ENCODE measurements at places on chromosomes 6 and 20.
A peak's percentile ranks its signal among the peaks of the same experiment; 100 is the strongest.

DNA sequence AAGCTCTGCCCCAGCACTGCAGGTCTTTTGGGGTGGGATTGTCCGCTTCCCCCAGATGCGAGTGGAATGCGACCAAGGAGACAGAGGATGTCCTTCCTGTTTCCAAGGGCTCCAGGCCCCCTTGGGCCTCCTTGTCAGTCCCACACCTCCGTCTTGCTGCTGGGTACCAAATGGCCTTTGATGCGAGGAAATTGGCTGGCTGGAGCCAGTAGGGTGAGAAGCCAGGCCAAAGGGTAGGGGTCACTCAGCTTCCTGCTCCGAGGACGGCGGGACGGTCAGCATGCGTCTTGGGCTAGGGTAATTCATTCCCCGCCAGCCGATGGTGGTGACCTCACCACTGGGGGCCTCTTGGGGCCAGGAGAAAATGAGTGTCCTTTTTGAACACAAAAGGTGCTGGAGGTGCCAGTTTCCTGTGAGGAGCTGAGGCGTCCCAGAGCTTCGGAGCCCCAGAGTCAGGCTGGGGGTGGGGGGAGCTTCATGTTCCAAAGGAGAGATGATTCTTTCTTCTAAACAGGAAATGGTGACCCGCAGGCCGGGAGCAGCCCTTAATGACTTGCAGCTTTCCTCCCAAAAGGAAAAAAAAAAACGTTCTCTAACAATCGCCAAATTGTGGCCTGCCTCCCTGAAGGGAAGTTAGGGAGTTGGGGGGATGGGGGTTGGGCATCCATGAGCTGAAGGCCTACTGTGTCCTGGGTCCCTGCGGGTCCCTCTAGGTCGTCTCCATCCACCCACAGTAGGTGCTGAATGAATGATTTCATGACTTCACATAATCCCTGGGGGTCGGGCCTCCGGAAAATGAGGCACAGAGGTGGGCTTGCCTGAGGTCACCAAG, 6.7 kb downstream of the SNAI1 start:
- DNase-seq = no peak

GRCh38 chr6:53496797-53497375, 48.0 kb downstream of the GCLC start:
- no peak for DNase-seq

GRCh38 chr6:48782225-48782624, 671.2 kb upstream of the PTCHD4 start:
- DNase-seq = no peak

GRCh38 chr20:33669224-33669623, 2.5 kb downstream of the ACTL10 start:
- no peak for DNase-seq

DNA sequence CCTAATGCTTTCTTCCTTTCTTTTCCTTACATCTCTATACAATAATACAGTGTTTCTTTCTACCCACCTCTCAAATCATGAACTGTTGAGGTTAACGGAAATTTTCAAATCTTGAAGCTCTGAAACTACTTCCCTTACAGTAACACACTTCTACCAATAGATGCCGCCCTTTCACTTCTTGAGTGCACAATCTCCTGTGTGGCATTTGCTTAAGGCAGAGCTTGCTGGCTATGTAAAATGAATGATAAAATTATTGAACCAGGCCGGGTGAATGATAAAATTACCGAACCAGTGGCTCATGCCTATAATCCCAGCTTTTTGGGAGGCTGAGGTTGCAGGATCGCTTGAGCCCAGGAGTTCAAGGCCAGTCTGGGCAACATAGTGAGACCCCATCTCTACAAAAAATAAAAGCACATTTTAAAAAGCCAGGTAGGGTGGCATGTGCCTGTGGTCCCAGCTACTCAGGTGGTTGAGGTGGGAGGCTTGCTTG, 56.8 kb downstream of the KCNS1 start:
- DNase-seq = peak; percentile 33

- no peak for DNase-seq
Measured at GRCh38 chr20:51902933-51903332, 100.6 kb upstream of the SALL4 start.

- DNase-seq = no peak
Measured at GRCh38 chr20:44776980-44777379, 31.3 kb downstream of the KCNK15 start.

GRCh38 chr20:62876902-62877816, 15.5 kb upstream of the TCFL5 start:
- no peak for DNase-seq

DNA sequence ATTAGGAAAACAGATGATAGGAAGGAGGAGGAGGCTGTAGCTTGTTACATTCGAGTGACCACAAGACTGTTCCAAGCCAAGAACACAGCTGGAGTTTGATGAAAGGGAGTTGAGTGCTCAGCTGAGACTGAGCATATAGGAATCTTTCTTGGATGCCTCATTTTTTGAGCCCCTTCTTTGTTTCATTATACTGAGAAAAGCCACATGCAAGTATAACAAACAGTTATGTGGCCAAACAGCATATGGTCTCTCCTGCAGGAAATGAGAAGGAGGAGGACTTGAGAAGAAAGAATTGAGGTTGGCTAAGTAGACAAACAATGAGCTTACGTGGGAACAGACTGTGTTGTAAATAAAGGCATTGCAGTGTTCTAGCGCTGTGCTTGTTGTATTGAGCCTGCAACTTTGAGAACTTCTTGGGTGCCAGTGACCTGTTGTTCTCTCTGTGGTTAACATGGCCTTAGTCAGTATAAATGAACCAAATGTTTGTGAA, 78.3 kb downstream of the AKAP7 start:
- DNase-seq = no peak

DNA sequence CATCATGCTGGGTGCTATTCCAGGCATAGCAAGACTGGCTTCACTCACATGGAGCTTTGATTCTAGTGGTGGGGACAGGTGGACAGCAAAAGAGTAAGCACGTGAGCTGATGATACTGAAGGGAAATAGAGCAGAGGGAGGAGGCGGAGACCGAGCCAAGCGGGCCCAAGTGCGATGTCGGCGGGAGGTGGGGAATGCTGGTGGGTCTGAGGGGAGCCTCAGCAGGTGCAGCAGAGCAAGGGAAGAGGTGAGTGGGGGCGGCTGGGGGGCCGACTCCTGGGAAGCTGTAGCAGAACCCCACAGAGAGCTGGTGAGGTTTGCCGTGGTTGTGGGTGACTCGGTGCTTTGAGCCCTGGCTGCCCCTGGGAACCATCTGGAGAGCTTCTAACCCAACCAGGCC, 10.2 kb downstream of the RTEL1 start:
- no peak for DNase-seq

DNA sequence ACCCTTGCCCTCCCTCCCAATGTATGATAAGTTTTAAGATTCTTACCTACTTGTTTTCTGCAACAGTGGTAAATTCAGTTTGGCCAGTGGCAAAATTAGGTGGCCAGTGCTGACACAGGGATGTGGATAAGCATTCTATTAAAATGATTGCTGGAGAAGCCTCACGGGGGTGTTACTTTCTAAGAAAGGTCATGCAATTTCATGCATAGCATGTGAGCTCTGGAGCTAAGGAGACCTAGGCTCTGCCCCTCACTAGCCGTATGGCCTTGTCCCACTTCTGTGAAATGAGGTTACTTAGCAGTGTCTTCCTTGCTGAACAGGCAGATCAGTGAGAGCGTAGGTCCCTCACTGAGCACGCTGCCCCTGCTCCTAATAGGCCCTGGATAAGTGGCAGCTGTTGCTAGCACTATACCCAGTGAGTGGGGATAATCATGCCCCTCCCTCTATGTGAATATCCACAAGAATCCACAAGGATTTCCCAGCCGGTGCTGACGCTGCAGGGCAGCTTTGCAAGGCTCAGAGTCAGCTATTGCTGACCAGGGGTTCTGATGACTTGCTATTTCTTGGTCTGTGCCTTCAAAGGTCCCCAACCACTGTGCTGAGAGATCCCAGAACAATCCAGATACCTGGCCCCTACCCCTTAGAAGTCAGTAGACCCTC, 86.5 kb upstream of the MRPS10 start:
- DNase-seq = no peak

GRCh38 chr6:80214436-80215022, 108.1 kb downstream of the BCKDHB start:
- DNase-seq = no peak

- no peak for DNase-seq
Measured at GRCh38 chr6:11368760-11369159, 136.3 kb upstream of the NEDD9 start.

DNA sequence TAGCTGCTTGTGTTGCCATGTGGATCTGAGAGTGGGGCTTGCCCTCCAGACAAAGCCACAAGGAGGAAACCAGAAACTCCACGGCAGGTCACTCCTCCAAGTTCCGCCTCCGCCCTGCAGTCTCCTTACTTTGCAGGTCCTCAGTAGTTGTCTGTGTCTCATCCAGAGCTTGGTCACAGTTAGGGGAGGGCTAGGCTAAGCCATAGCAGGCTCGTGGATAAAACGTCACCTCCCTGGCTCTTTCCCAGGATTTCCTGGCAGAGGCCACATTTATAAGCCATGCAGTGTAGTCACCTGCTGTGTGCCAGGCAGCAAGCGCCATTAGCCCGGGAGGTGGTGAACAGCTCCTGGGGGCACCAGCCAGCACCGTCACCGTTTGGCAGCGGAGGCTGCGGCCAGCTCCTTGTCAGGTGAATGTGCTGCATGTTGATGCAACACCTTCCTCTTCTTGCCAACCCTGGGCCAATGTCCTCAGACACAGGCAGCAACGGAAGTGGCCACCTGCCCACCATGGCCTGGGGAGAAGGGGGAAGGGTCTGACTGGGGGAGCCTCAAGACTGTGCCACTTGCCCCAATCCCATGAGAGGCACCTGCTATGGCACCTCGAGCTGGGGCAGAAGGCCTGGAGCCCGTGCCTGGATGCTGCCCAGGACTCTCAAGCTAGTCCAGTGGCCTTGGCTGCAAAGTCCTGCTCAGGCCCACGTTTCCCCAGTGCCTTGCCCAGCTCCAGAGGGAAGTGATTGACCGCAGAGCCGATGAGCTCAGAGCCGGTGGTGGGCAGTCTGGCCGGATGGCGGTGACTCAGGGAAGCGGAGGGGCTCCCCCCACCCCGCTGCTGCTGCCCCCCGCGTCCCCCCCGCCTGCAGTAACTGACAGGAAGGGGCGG, 39.0 kb upstream of the SLCO4A1 start:
- DNase-seq = peak; percentile 59

- DNase-seq = no peak
Measured at GRCh38 chr6:159689001-159689400, 4.0 kb downstream of the SOD2 start.

GRCh38 chr6:8057793-8058192, 6.4 kb downstream of the BLOC1S5 start:
- no peak for DNase-seq

DNA sequence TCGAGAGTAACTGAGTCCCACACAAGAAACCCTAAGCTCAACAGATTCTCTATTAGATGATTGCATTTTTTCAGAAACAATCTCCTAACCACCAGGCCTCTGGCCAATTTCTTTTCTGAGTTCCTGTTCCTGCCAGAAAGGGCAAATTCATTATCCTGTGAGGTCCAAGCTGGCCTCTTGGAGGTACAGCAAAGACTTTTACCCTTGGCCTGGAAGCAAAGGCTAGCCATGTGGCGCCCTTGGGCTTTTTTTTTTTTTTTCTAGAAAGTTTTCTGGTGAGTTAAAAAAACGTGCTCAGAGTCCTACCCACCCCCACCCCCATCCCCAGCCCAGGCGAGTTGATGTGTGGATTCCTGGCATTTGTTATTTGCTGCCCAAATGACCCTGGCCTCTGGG, 59.0 kb upstream of the EEF1A1 start:
- DNase-seq = no peak

GRCh38 chr6:1202201-1202600, 109.7 kb upstream of the FOXQ1 start:
- no peak for DNase-seq

GRCh38 chr6:149452037-149452939, 32.5 kb downstream of the ZC3H12D start:
- no peak for DNase-seq

DNA sequence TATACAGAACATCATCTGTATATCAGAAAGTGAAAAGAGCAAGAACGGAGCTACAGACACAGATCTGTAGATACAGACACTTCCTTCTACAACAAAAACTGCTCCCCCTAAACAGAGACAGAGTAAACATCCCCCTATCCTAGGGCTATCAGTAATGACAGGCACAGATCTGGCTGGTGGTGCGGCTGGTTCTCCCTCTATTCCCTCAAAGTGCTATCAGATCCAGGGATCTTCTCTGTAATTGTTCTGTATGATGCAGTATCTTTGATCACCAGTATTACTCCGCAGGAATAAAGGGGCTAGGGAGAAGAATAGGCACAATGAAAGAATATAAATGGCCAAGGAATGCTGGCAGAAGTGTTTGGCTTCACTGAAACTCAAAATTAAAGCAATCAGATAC, 80.7 kb downstream of the SLC23A2 start:
- no peak for DNase-seq

GRCh38 chr6:166435574-166435973, 52.8 kb upstream of the MPC1 start:
- DNase-seq = peak; percentile 65

DNA sequence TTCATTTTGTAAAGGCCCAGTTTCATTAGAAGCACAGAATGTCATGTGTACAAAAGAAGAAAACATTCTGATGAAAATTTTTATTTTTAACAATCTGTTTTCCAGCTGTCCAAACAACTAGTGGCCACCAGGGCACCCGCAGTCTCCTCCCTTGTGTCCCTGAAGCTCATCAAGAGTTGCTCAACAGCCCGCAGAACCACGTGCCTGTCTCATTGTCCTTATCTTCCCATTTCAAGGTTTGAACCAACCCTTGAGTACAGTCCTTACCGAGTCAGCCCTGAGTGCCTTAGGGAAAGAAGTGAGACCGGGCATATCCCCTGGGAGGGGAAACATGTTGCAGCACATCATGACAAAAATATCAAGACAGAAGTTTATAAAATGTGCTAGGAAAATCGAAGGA, 15.9 kb upstream of the ZNF133 start:
- DNase-seq = no peak

GRCh38 chr20:51431321-51431720, 111.2 kb downstream of the NFATC2 start:
- peak; percentile 31 for DNase-seq

DNA sequence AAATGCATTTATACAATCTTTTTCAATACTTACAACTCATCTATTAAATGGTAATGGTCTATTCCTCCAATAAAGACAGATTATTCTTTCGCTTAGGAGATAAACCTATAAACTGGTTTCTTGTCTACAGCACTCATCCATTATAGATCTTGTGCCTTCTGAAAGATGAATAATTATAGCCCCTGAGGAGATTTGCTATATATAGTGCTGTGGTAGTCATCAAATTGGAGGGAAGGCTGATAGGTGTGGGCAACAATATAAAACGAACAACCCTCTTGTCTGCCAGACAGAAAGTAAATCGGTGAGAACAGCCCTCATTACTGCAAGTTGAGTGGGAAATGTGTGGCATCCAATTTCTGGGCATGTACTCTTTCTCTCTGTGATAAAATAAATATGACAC, 292.5 kb upstream of the CNR1 start:
- no peak for DNase-seq

All from activated gamma-delta T cell treated with Interleukin-2 at 50 U/mL for 16 hours (primary cell).